HepG2 (cell line): ENCODE measurements at places on chromosomes 11 and 22.

GRCh38 chr11:23311986-23312940, 452.0 kb upstream of the CCDC179 start:
- DNase-seq = no peak

- no peak for DNase-seq
These were observed 186.1 kb downstream of the DSCAML1 start for GRCh38 chr11:117610901-117611300.

GRCh38 chr22:24807284-24807950, 1.4 kb downstream of the SGSM1 start:
- DNase-seq = no peak

- DNase-seq = no peak
These were observed 39.3 kb upstream of the PICALM start for GRCh38 chr11:86108191-86108590.

DNA sequence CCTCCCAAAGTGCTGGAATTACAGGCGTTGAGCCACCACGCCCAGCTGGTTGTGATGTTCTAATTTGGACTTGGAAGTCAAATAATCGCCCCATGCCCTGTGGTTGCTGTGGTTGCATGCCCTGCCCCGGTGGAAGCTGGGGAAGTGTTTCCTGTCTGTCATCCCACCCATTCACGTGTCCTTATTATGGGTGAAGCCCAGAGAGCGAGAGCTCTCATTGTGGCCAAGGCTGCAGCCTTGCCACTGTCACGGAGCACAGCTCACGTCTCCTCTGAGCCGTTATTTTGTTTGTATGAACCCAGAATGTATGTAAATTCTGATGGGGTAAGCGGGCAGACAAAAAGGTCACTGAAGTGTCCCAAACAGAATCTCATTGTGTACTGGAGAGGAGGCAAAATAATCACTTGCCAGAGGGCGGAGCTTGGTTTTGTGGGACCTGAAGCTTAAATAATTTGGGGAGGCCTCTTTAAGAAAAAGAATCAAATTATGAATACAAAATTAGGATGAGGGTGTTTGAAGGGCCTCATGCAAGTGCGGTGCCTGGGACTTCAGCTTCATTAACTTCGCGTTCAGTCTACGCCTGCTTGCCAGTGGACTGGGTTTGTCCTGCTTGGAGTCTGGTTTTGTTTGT, 25.8 kb upstream of the TREH start:
- DNase-seq = no peak

DNA sequence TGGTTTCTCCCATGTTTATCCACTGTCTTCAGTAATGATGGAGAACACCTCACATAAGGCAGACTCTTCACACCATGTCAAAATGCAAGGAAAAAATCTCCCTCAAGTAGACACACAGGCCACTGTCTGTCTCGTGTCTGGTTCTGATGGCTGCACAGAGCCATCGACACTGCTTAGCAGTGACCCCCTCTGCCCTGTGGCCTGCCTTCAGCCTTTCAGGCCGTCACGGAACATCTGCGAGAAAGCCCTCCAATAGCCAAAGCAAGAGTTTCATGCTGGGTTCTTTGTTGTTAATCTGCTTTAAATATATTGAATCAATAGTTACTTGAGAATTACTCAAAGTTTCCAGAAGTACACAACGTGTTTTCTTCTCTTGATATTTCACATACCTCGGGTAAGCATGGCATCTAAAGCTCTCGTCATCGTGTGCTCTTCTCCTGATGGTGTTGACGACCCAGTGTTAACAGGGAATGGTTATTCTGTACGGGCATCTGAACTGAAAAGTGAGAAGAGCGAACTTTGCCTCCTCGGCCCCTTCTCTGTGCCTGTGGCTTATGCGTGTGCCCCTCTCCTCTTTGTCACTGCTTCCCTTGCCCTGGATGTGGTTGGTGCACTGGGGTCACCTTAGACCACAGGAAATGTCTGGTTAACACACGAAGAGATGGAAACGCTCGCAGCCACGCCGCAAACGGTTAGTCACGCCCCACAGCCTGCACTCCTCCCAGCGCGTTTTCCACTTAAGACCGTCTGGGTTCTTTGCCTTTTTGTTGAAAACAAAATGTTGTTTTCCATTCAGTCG, 33.4 kb upstream of the CTTN start:
- no peak for DNase-seq

DNA sequence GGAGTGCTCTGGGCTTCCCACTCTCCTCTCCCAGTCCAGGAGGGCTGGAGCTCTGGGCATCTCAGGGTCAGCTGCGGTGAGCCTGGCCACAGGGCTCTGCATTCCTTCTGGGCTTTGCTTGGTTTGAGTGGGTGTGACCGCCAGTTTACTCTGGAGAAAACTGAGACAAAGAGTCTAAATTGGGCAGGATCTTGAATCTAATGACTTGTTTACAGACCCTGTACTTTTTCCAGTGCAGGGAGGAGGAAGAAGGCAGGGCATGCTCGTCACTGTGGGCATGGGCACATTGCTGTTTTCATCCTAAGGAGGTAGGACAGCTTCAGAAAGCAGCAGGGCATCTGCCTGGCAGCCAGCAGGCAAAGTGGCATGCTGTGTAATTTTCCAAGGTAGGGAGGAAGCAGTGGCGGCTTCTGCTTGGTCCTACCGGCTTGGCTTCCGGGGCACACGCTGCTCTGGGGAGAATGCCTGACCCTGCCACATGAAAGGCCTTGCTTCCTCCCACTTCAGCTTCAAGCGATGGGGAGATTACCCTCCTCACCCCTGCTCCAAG, 22.9 kb downstream of the FLI1 start:
- no peak for DNase-seq

- DNase-seq = no peak
These were observed 113.1 kb upstream of the ARHGAP42 start for GRCh38 chr11:100573911-100574513.

DNA sequence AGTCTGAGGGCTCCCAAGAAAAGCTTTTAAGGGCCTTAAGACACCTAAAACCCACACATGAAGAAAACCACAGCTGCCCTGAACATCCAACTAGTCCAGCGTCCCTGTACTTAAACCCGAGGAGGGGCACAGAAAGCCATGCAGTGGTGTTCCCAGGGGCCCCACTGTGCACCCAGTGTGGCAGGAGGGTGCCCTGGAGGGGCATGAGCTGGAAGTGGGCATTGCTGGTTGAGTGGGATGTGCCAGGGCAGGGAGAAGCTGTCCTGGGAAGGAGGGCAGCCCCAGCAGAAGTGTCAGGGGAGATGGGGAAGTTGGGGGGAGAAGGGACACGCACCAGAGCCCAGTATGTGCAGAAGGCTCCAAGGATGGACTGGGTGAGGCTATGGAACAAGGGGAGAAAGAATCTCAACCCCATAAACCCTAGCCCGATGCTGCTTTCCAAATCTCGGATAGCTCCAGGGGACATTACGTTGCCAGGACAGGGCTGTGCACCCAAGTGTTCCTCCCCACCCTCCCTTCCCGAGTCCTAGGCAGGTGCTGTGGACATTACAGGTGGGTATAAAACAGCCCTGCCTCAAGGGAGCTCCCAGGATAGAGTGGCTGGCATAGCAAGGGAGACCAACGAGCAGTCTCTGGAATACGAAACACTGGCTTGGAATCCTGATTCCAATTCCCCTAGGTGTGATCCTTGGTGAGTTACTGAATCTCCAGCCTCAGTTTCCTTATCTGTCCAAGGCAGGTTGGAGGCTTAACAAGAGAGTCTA, 44.2 kb downstream of the SHANK2 start:
- no peak for DNase-seq

DNA sequence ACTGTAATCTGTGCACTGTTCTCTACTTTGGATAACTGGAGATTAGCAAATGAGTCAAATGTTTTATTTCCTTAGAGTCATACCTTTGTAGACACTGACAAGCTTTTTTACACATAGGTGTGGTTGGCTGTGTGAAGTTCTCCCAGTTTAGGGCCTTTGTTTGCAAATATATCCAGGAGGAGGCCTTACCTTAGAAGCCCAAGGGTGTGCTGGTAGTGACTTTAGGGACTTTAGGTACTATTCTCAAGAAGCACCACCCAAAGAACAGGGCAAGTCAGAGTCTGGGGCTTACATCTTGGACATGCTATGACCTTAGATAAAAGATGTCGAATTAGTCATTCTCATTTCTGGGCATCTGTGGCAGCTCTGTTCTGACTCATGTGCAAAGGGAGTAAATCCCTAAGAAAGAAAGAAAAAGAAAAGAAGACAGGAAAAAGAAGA, 4.8 kb upstream of the FAR1 start:
- no peak for DNase-seq

- no peak for DNase-seq
These were observed 9.3 kb downstream of the OSBPL5 start for GRCh38 chr11:3155691-3156258.

DNA sequence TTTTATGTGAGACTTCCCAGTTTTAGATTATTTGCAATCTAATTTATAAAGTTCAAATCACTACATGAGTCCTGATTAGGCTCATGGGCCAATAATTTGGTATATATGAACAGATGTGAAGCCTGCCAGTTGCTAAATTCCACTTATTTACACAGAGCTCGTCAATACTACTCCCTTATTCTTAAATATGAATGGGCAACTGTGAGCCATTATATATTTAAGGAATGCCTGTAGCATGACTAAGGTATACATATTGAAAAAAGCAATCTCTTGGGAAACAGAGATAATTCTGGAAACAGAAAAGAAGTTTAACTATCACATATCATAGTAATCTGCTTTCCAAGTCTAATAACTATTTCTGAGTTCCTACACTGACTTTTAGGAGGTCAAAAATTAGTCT, 27.0 kb downstream of the RBMXL2 start:
- no peak for DNase-seq

- peak; percentile 58 for DNase-seq
These were observed 734 bp downstream of the PPP1R14B start for GRCh38 chr11:64245797-64246620.

DNA sequence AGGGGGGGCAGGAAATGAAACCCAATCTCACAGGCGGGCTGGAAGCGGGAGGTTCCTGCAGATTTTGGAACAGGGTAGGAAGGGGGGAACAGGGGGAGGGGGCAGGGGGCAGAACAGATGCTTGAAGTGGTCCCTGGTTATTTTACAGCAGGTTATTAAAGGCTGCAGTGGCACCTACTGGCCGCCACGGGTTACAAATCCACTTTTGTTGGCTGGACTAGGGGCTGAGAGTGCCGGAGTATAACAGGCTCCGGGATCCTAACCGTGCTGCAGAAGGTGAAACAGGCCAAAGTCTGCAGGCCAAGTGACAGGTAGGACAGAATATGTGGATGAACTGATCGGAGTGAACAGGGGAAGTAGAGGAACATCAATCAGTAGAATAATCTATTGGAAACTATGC, 2.5 kb downstream of the ROBO3 start:
- DNase-seq = peak; percentile 25

DNA sequence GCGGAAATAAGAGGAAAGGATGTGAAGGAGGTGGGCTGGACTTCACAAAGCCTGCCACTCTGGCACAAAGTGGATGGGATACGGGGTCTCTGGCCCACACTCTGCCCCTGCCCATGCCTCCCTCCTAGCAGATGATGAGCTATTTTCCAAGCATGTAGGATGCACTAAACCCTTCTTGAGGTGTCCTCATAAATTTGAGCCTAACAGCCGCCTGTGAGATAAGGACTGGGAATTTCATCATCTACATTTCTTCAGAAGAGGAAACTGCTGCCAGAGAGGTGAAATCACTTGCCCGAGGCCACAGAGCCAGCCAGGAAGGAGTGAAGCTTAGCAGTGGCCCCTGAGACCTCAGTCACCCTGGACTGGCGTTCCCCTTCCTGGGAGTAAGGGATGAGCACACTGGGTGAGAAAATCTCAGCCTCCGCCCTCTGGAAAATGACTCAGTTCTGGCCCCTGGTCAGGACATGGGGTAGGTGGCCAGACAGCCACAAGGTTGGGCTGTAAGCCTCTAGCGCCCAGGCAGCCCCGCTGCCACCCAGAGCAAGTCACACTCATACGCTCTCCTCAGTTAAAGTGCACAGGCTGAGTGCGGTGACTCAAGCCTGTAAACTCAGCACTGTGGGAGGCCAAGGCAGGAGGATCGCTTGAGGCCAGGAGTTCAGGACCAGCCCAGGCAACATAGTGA, 27.9 kb downstream of the MB start:
- no peak for DNase-seq

DNA sequence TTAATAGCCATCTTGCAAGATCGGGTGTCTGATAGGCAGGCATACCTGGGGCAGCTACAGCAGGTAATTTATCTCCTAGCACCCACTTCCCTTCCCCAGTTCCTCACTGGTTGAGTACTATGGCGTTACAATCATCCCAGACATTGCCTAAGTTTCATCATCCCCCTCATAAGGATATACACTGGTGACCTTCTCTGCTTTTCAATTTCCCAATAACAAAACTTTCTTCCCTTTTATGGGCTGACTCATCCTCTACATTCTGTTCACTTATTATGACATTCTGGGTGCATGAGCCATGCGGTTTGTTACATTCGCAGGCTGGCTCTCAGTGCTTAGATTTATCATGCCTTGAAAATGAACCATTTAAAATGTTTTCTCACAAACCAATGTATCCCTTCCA, 5.0 kb upstream of the MRPL11 start:
- DNase-seq = no peak

GRCh38 chr11:75667831-75668450, 897 bp downstream of the MAP6 start:
- no peak for DNase-seq

DNA sequence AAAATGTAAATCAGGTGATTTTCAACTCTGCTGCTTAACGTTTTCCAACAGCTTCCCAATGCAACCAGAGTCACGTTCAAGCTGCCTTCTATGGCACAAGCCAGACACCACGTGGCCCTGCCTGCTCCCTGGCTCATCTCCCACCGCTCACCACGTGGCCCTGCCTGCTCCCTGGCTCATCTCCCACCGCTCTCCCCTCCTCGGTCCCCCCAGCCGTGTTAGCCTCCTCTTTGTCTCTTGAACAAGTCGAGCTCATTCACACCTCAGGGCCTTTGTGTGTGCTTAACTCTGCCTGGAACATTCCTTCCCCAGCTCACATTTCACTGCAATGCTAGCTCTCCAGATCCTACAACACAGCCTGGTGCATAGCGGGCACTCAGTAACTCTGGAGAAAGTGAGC, 307.6 kb downstream of the CTTN start:
- no peak for DNase-seq

- no peak for DNase-seq
These were observed 17.3 kb downstream of the KCTD17 start for GRCh38 chr22:37068859-37069258.

DNA sequence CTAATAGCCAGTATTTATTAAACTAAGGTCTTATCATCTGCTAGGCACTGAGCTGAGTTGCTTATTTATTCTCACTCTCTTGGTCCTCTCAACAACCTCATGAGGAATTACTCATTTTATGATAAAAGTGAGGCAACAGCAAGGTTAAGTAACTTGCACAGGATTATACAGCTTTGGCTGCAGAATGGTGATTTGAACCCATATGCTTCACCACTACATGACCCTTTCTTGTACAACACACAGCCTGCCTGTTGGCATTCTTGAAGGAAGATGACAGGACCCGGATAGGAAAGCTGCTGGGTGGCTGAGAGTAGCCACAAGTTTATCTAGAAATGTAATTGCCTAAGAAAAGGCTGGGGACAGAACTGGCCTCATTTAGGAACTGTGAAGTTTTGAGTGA, 5.3 kb upstream of the PARVA start:
- no peak for DNase-seq

- no peak for DNase-seq
These were observed 1.2 kb upstream of the PLA2G3 start for GRCh38 chr22:31141551-31141950.

GRCh38 chr11:12692229-12693075, 18.2 kb downstream of the TEAD1 start:
- DNase-seq = peak; percentile 94

- no peak for DNase-seq
These were observed 18.1 kb downstream of the DGCR2 start for GRCh38 chr22:19103880-19104821.
